ENCODE measurements at places on chromosomes 12 and 14.

DNA sequence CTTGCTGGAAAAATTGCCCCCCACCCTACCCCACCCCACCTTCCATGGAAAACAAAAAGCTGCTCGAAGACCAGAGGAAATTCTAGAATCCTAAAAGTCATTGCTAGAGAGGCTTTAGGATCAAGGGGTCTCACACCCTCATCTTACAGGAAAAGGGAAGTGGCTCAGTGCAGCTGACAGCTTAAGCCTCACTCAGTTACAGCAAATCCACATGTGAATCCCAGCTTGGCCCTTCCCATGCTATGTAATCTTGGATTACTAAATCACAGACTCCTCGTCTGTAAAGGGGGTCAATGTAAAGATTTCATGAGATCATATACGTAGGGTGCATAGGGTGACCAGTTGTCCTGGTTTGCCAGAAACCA lies 25.9 kb downstream of the CMKLR1 start:
- DNase-seq: no peak

GRCh38 chr14:95211721-95212504 lies 54.6 kb upstream of the DICER1 start:
- DNase-seq: no peak

DNA sequence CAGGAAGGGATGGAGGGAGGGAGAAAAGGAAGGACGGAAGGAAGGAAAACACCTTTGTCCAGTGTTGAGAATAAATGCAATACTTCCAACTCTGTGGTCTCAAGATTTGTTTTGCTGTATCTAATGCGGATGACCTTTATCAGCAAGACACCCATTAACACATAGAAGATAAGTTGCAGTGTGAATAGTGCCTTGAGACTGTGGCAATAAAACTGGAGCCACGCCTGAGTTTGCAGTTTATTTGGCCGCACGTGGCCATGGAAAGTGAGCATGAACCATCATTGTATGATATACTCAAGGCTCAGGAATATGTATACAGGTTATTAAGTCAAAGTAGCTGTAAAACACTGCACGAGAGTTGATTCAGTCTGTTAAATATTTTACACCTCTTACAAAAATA lies 113.6 kb upstream of the EEA1 start:
- no peak for DNase-seq

- DNase-seq: no peak
Measured at GRCh38 chr14:24744641-24745040, 110.7 kb upstream of the GZMB start.

GRCh38 chr12:1920436-1920835 lies 2.0 kb upstream of the CACNA2D4 start:
- no peak for DNase-seq

DNA sequence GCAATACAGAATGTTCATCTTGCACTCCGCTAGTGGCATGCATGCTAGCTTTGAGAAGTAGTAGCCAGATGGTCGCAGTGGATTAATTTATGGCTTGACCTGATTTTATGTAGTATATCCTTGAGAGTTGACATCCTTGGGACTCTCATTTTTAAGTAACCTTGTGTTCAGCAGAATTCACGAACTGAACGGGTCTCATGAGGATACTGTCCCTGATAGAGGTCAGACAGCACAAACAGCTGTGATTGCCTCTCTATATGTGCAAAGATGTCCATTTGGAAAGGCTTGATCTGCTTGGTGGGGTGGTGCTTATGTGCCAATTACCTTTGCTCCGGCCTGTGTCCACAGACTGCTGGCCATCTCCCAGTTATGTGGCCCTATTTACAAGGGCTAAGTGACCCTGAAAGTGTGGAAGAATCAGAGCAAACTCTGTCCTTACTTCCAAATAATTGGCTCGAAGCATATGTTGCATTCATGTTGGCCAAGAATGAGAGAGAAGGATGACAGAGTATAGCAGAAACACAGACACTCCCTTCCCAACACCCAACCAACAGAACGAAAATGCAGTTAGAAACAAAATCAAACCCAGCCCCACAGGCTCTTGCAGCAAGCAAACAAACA lies 167.1 kb downstream of the CRADD start:
- DNase-seq: no peak

DNA sequence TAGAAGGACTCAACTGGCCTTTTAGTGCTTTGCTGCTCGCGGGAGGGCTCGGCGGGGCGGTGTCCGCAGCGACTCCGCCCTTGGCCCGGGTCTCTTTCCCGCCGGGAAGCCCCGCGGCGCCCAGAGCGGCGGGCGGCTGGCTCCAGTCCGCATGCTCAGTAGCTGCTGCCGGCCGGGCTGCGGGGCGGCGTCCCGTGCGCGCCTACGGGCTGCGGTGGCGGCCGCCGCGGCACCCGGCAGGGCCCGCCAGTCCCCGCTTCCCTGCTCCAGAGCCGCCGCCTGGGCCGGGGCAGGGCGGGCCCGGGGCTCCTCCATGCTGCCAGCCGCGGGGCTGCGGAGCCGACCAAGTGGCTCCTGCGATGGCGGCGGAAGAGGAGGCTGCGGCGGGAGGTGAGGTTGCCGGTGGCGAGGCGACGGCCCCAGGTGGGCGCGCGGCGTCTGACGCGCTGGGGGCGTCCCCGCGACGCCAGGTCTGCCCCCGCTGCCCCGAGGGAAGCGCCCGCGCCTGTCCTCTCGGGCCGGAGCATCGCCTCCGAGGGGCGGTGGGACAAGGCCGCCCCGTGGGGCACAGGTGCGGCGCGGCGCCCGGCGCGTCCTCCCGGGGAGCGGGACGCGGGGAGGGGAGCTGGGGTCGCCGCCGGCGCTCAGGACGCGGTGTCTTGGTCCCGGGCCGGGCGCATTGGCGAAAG lies at the start of gene BMAL2:
BMAL2 (plus strand) TSS at position 123 of the 689 bp plus-strand sequence; CDS start at position 360, 237 bp downstream.
- no peak for DNase-seq

- no peak for DNase-seq
Measured at GRCh38 chr12:111558107-111558376, 41.1 kb downstream of the ATXN2 start.

GRCh38 chr12:84502907-84503787 lies 409.5 kb downstream of the SLC6A15 start:
- DNase-seq: no peak

DNA sequence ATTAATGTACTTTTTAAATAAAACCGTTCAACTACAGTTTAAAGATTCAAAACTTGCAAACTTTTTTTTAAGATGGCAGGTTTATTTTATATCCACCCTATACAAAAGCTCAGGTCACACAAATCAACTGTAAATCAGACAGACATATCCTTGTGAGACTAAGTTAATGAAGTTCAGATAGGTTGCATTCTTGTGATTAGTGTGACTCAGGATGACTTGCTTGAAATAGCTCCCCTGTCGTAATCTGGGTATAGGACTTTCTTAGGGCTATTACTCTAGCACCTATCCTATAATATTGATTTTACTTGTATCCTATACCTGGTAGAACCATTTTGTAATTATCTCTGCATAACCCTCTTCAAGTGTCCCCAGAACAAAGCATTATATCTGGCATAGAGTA lies 9.5 kb upstream of the PRKD1 start:
- DNase-seq: no peak

DNA sequence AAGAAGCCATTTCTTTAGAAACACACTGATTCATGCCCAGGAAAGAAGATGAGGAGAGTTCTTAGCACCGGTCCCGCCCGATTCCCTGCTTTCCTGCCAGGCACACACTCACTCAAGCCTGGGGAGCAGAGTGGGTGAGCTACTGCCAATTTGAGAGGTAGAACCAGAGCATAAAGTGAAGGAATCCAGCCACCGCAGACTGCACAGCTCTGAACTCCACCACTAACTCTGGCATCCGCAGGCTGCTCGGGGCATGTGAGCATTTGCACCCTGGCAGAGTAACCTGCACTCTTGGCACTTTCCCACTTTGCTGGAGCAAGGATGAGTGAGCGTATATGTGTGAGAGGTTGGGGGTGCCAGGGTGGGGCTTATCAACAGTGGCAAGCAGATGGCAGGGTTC lies 4.0 kb upstream of the SYNDIG1L start:
- DNase-seq: no peak

- peak; percentile 58 for DNase-seq
Measured at GRCh38 chr14:54902143-54902520, 494 bp downstream of the GCH1 start.

DNA sequence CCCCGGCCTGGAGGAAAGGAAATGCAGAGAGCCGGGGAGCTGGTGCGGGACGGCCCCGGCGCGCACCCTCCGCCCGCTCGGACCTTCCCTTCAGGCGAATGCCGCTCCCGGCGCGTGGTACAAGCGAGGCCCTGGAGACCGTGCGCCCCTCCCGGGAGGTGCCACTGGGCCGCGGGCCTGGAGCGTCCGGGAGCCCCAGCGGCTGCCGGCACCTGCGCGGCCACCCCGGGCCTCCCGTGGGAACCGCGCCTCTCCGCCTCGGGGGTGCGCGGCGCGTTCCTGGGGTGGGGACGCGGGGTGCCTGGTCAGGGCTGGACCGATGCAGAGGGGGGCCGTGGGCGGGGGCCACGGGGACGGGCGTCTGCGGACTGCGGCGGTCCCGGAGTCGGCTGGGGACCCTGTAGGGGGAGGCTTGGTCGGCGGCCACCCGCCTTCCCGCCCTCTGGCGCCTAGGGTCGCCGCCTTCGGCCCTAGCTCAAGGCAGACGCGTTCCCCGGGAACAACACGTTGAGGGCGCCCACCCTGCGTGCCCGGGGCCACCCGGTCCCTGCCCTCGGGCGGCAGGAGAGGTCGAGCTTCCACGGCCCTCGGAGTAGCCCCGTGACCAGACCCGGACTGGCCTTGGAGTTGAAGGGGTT lies 599 bp downstream of the PAPLN start:
- no peak for DNase-seq

DNA sequence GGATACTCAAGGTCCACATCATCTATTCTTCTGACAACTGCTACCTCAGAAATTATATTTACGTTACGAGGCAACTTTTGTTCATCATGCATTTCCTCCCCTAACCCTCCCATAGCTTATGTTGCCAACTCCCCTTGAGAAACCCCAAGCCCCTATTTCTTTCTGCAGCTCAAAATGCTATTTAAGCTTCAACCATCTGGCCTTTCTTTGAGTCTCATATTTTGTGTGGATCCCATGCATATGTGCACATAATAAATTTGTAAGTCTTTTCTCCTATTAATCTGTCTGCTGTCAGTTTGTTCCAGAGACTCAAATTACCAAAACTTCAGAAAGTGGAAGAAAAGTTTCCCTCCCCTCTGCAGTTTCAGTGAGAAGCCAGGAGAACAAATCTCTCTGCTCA lies 444.1 kb downstream of the TRHDE start:
- no peak for DNase-seq

DNA sequence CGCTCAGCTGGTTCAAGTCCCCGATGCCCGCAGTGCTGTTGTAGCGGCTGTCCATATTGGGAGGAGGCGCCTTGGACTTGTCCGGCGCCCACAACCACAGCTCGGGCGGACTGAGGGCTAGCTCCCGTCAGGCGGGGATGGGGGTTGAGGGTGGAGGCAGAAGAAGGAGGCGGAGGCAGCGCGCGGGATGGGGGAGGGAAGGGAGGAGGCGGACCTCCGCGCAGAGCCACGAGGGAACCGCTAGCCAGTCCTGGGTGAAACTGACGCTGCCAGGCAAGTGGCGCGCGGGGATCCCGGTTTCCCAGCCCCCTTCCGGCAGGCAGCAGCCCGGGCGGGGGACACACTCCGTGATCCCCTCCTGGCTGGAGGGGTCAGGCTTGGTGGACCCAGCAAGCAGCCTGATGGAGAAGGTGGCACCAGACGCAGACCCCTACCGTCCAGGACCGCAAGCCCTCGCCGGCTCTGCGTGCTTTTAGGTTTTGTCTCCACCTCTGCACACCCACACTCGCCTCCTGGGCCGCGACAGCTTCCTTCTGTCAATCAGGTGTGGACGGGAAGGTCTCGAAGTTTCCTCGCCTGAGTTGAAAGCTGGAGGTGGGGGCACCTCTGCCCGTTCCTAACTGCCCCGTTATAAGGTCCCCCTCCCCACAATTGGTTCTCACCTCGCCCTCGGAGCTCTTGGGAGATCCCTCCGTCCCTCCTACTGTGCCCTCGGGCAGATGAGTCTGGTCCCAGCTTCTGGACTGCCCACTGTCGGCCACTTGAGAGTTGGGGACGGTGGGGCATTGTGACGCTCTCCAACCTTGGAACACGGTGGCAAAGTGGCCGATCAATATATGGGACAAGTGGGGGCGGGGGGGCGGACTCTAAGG lies at the start of gene CPNE8:
CPNE8 (minus strand) TSS at position 112 of the 872 bp plus-strand sequence; CDS start at position 55, 57 bp downstream.
- no peak for DNase-seq

GRCh38 chr12:87779016-87779415 lies 250.2 kb downstream of the C12orf50 start:
- no peak for DNase-seq
